ENCODE measurements at places on chromosomes 11 and 22.

- no peak for DNase-seq
These were observed 60.5 kb downstream of the IGLL1 start for GRCh38 chr22:23519442-23520157.

- no peak for DNase-seq
These were observed 60.2 kb upstream of the HMGXB4 start for GRCh38 chr22:35197071-35197470.

DNA sequence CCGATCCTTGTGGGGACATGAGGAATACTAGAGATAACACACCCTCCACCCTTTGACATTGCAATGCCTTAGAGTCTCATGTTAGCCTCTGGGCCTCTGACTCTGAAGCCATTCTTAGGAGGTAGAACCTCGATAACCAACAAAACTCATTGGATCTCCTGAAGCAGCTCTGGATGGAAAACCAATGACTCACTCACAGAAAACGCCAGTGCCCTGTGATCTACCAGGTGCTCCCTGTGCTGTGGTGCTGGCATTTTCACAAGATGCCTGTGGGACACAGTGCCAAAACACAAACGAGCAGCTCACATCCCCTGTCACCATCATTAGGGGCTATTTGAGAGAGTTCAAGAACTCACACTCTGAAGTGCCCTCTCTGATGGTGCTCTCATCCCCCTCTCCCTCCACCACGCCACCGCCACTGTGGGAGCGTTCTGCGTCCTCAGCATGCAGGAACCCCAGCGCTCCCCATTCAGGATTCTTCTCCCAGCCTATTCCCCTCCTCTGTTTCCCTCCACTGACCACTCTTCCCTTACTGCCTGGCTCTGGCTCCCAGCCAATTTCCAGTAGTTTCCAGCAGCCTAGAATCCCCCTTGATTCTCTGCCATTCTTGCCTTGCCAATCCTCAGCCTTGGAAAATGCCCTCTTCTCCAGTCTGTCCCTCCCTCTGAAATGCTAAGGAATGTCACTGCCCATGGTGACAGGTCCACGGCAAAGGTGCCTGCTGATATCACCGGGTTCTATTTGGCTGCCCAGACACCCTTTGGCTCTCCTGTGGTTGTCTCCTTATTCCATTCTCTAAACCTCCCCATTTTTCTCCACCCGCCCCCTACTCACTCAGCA lies 4.7 kb upstream of the POLD4 start:
- peak; percentile 49 for DNase-seq

DNA sequence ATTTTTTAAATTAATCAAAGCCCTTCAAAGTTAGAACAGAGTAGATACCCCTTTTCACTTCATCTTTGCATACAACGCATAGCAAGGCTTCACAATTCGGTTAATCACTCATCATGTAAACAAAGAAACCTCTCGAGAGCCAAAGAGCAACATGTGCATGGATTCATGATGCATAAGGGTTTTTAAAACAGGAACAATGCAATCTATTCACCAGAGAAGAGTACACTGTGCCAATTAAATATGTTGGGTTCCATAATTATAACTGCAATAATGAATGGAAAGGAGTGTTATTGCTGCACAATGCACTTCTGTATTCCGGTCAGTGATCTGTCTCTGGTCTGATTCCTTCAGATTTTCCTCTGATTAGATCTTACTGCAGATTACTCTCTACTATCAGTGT lies 45.3 kb downstream of the CADM1 start:
- DNase-seq = no peak

DNA sequence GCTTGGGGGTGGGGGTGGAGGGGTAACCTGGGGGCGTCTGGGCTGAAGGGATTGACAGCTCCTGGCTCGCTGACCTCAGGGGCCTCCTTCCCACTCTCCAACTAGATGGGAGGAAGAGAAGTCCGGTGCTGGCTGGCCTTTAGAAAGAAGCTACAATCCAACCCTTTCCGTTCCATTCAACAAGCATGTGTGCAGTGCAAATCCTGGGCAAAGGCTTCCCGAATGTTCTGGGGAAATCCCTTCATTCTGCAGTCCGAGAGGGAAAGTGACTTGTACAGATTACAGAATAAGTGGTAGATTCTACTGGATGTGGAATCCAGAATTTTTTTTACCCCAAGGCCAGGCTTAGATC lies 149.9 kb downstream of the FEZ1 start:
- DNase-seq = no peak

- DNase-seq = no peak
These were observed 1476.5 kb downstream of the TBC1D22A start for GRCh38 chr22:48238966-48239365.

GRCh38 chr11:61328351-61328750 lies 4.6 kb downstream of the DDB1 start:
- DNase-seq = no peak

DNA sequence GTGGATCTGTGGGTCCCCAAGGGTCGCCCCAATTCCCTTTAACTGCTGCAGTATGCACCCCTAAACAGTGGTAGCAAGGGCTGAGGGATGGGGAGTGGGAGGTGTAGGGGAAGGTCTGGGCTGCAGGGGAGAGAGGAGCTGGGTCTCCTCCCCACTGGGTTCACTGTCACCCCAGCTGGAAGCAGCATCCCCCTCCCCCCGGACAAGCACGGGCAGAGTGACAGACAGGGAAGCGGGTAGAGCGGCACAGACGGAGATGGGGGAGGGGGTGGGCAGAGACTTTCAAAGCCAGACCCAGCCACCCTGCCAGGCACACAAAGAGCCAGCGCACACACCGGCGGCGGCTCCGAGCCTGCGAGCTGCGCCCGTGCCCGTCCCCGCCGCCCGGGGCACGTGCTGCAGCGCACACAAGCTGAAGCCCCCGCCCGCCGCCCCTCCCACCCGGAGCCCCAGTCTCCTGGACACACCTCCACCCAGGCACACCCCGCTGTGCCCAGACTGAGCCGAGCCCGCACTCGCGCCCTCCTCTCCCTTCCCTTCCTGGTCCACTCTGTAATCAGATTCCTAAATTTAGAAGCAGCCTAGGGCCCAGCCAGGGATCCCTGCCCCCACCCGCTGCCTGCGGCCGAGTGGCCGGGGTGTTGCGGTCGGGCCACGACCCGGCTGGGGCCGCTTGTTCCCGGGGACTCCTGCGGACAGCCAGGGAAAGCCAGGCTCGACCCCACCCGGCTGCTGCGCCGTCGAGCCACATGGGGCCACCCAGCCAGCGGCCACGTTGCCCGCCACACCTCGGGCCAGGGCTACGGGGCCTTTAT lies 935 bp upstream of the RCOR2 start:
- peak; percentile 79 for DNase-seq

GRCh38 chr11:72378704-72379383 lies 55.5 kb downstream of the CLPB start:
- peak; percentile 41 for DNase-seq

- no peak for DNase-seq
These were observed 60.7 kb upstream of the FAT3 start for GRCh38 chr11:92163879-92164278.

- no peak for DNase-seq
These were observed 18.3 kb downstream of the RCN1 start for GRCh38 chr11:32109138-32109537.

Measured in AG08396 (cell line).